Left hindlimb (tissue), 1 donor: ENCODE measurements at places on chromosomes 12 and 14.

DNA sequence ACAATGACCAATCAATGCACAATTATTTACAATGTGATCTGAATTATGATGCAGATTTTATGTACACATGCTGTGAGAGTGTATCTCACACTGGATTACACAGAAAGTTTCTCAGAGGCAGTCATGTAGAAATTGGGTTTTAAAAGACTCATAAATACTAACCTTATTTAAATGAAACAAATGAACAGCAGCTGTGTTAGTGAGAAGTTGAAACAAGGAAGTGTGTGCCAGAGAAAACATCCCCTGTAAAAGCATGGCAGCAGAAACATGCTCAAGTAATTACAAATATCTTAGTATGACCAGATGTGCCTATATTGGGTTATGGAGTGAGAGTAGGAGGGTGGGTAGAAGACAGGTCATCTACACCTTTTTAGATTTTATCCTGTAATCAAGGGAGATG, 723.7 kb downstream of the C12orf50 start:
- DNase-seq = no peak

DNA sequence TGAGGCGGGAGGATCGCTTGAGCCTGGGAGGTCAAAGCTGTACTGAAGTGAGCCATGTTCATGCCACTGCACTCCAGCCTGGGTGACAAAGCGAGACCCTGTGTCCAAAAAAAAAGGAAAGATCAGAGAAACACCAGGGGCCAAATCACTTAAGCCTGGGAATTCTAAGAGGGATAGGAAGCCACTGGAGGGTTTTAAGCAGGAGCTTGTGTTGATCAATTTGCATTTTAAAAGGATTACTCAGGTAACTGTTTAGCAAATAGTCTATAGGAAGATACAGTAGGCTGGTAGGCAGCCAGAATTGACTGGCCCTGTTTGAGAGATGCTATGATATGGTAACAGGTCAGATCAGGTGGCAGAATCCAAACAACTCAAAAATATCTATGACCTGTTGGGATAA, 162.7 kb downstream of the SPTSSA start:
- DNase-seq = no peak

GRCh38 chr14:97442363-97442762, 645.2 kb downstream of the VRK1 start:
- no peak for DNase-seq

DNA sequence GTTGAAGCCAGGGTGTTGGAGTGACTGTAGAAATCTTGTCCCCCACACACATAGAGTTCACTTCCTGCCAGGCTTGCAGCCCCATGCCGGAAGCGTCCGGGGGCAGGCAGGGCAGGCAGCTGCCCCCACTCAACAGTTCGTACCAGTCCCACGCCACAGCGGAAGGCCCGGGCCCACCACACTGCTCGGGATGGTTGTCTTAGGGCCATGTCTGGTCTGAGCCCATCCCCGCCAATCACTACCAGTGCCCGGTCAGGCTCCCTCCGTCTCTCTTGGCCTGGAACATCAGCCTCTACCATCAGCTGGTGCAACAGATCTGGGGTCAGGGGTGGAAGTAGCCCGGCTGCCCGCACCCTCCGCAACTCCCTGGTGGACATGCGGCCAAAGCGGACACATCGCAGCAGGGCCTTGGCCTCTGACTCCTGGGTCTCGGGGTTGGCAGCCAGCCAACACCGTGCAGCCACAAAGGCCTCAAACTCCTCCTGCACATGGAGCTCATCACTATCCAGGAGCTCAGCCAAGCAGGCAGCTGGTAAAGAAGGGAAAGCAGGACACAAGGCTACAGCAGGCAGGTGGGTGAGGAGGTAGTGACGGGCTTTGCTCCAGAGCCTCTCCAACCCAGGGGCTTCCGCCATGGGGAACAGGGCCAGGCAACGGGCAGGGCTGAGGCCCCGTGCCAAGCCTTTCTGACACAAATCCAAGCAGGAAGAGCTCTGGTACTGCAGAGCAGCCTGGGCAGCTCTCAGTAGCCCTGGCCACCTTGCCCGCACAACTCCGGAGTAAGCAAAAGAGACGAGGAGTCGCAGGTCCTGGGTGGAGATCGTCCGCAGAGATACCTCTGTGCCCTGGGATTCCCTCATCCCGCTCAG, 5.9 kb downstream of the KLHL33 start:
- no peak for DNase-seq

DNA sequence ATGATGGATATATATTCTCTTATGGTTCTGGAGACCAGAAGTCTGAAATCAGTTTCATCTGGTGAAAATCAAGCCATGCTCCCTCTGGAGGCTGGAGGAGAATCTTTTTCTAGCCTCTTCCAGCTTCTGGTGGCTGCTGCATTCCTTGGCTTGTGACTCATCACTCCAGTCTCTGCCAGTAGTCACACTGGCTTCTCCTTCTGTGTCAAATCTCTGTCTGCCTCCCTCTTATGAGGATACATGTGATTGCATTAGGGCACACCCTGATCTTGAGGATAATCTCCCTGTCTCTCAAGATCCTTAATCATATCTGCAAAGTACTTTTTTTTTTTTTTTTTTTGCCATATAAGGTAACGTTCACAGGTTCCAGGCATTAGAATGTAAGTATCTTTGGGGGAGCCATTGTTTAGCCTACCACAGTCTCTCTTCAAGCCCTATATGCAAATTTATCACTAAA, 17.7 kb downstream of the DNAL1 start:
- DNase-seq = no peak

GRCh38 chr14:49908433-49908782, 15.5 kb downstream of the ARF6 start:
- DNase-seq = no peak

- no peak for DNase-seq
Measured at GRCh38 chr12:117000316-117000715, 89.6 kb downstream of the FBXW8 start.

GRCh38 chr14:68633131-68633991, 159.5 kb downstream of the ZFP36L1 start:
- peak; percentile 87 for DNase-seq

DNA sequence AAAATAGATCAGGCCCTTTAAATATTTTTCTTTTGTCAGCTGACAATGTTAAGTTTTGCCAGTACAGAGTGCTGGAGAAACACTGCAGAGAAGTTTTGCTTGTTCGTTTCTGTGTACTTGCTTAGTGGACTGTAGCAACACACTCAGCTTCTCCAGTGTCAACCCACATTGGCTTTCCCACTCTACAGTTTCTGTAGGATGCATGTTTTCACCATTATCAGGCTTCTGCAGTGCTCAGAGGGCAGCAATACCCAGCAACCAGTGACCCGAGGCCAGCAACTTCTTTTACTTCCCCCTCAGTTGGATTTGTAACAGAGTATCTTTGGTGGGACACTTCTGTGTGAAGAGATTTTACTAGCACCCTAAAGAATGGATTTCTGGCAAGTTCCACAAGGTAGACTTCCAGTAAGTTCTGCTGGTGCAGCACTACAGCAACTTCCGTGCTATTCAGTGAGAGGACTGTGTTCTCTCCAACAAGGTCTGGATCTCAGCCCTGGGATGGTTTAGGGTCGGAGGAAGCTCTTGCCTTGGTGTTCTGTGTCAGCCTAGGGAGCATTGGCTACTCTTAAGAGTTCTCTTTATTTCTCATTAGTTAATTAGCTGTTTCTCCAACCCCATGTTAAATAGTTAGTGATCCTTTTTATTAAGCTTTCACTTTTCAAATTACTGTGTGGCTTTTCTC, 70.4 kb downstream of the FUT8 start:
- no peak for DNase-seq

- DNase-seq = no peak
Measured at GRCh38 chr12:7114851-7115250, 5.8 kb upstream of the C1RL start.

DNA sequence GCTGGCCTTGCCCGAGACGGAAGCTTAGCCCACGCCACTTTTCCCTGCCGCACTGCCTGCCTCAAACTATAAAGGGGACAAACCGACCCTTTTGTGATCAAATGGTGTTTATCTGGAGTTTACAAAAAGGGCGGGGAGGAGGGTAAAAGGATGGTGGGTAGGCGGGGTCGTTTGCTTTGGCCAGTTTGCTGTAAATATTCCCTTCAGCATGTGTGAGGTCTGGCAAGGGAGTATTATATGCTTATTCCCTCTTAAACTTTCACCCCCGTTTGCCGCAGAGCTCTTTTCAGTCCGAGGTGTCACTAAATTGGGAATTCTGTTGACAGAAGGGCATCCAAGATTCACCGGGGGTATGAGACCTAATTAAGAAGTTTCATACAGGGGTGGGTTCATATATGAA, 3.8 kb upstream of the TBX3 start:
- no peak for DNase-seq

DNA sequence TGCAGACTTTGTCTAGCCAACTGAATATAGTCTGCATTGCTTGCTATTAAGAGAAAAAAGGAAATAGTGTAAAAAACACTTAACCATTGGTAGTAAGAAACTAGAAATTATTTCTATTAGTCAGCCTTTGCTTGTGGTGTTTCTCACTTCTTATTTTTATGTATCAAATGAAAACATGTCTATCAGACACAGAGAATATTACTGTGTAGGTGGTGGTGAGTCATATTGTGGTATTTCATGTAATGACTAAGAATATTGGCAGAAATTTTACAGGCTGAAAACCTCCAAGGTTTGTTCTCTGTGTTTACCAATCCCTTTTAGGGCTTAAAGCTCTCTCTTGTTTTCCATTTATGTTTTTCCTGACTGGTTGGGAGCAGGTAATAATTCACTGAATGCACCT, 87.2 kb downstream of the DAAM1 start:
- DNase-seq = no peak

DNA sequence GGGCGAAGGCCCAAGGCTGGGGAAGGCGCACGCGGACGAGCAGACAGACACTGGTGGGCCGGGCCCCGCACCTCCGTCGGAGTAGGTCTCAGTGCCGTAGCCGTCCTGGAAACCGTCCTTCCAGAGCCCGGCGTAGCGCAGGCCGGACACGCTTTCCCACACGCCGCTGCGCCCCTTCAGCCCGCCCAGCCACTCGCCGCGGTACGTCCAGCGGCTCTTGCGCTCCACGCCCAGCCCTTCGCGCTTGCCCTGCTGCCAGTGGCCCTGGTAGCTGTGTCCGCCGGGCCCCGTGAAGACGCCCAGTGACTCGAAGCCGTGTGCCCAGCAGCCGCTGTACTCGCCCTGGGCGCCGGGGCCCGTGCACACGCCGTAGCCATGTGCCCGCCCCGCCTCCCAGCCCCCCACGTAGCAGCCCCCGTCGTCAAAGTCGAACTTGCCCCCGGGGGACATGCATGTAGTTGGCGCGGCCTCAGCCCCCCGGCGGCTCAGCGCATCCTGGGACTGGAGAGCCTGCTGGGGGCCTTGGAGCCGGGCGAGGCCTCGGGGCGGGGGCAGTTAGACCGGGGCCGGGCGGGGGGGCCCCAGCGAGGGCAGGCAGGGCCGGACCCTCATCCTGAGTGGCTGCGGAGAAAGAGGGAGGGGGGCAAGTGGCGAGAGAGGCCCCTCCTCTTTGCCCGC, 1.4 kb downstream of the JPH4 start:
- DNase-seq = no peak

DNA sequence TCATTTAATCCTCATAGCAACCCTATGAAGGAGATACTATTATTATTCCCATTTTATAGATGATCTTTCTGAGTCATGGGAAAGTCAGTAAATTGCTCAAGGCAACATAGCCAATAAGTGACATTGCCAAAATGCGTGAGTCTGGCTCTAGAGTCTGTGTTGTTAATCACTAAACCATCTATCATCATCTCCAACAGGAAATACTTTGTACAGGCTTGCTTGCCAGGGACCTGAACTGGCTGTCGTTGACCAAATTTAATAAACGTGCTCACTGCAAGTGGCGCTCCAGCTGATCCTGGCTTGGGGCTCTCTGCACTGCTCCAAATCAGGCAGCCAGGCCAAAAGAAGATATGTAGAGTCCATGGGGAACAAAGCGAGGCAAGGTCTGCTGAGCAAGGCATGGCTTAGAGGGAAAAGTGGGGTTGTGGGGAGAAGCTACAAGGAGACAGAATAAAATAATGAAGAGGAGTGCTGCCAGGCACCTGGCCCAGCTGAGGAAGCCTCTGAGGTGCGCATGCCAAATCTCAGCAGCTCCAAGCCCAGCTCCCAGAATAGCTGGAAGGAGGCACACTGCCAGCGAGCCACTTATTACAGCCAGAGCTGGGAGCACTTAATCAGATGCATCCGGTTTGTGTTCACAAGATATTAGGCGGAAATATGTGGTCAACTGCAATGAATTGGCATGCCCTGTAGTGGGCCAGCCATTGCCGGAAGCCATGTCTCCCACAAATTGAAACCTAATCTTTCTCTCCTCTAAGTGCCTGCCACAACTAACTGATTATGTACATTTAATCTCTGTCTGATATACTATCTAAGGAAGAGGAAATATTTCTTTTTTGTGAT, 43.3 kb upstream of the PTPRO start:
- peak; percentile 79 for DNase-seq

GRCh38 chr12:11746940-11747716, 97.7 kb downstream of the ETV6 start:
- DNase-seq = no peak
